ENCODE measurements at places on chromosomes 5 and 9. TPM values are rescaled to one million over a fixed set of nuclear protein-coding genes. Genes with fewer than 3 reads are reported as not detected.
A peak's percentile ranks its signal among the peaks of the same experiment; 100 is the strongest.

SLC4A9 gene
- total RNA-seq, result 0.05 TPM

SLIT3 gene
- 0.05 TPM for total RNA-seq

IFNB1 gene
- total RNA-seq, result not detected

ASTN2 gene
- total RNA-seq, result 7.5 TPM

CNTLN gene
- not detected for total RNA-seq

GRCh38 chr9:77744841-77745430 lies 96.8 kb upstream of the GNA14 start:
- DNase-seq, result no peak

GRCh38 chr5:169080448-169080911 lies 220.5 kb downstream of the SLIT3 start:
- DNase-seq, result no peak

GRCh38 chr9:127862075-127863011 lies 7.9 kb upstream of the ENG start:
- no peak for DNase-seq

- no peak for DNase-seq
Observed at GRCh38 chr9:13013991-13014883, 239.4 kb downstream of the LURAP1L start.

- no peak for DNase-seq
Observed at GRCh38 chr5:32935283-32935682, 224.2 kb downstream of the NPR3 start.

DNA sequence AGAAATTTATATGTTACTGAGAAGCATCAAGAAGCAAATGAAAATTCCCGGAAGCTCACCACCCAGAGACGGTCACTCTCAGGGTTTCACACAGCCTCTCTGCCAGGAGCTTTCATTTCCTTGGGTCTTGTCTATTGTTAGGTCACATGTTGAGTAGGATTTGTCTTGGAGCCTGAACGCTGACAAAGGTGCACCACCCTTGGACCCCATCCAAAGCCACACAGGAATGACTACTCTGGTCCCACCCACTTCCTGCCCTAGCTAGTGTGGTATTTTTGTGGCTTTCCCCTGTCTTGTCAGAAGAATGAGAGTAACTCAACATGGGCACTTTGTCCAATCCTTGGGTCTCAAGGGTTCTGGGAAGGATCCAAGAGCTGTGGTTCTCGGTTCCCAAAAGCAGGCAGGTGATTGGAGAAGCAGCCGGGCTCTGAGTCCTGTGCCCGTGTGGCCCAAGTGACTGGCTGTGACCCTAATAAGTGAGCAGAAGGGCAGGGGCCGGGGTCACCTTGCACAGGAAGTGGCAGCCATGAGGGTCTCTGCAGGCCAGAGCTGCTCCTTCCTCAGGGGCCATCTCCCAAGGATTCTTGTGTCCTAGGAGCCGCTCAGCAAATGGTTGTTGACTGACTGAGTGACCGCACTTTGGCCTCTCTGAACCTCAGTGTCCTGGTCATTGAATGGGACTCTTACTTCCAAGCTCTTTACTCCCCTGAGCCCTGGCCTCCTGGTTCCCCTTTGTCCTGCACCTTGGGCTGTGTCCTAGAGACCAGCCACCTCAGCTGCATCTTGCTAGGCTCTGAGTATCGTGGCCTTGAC lies 6.9 kb downstream of the FGD3 start:
- DNase-seq, result peak; percentile 61

GRCh38 chr9:129380961-129381401 lies 202.9 kb upstream of the IER5L start:
- DNase-seq, result no peak

DNA sequence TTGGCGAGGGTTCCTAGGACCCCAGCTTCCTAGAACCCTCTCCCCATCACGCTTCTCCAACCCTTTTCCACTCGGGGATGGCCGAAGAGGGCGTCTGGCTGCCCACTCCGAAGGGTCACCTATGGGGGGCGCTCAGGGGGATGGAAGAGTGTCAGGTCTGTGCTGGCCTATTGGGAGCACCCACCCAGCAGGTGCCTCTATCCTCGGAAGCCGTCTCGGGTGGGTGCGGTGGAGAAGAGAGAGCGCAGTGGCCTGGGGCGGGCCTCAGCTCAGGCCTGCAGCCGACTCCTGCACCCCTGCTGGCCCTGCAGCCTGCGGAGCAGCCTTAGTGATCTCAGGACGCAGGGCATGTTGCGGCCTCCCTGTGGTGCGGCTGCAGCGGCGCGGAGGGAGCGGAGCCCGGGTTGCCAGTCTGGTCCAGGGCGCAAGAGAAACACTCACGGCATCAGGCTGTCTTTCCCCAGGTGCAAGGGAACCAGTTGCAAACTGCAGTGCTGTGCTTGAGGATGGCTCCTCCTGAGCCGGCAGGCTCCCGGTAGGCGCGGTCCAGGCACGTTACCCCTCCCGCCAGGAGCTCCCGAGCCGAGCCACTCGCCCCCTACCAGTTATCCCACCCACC lies 1.5 kb upstream of the IRX2 start:
- DNase-seq, result no peak

- no peak for DNase-seq
Observed at GRCh38 chr5:35488791-35489190, 128.9 kb upstream of the SPEF2 start.

GRCh38 chr5:66617226-66617861 lies 21.2 kb downstream of the MAST4 start:
- DNase-seq, result peak; percentile 38

- DNase-seq, result no peak
Observed at GRCh38 chr5:106481374-106481773, 1189.4 kb downstream of the EFNA5 start.

- no peak for DNase-seq
Observed at GRCh38 chr5:169166078-169166477, 134.9 kb downstream of the SLIT3 start.

- no peak for DNase-seq
Observed at GRCh38 chr5:175223291-175223690, 220.7 kb downstream of the DRD1 start.

GRCh38 chr5:95223566-95224258 lies 61.2 kb downstream of the MCTP1 start:
- DNase-seq, result no peak

GRCh38 chr9:24936117-24936516 lies 390.4 kb upstream of the IZUMO3 start:
- no peak for DNase-seq

DNA sequence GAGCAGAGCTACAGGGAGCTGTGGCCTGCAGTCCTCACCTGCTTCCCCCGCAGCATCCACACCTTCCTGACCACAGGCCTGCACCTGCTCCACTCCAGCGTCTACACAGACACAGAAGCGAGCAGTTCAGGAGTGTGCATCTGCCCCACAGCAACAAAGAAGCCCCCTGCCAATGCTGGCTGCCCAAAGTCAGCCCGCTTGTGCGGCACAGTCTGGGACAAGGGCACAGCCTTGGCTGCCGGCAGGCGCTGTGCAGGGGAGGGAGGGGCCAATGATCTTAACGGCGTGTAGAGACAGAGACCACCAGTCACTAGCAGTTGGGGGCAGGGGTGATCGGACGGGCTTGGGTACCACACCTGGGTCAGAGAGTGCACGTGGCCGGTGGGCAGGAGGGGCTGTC lies 6.6 kb downstream of the BRD9 start:
- no peak for DNase-seq
